Neuronal stem cell (in vitro differentiated cells): ENCODE measurements at places on chromosomes 2 and 18.

DNA sequence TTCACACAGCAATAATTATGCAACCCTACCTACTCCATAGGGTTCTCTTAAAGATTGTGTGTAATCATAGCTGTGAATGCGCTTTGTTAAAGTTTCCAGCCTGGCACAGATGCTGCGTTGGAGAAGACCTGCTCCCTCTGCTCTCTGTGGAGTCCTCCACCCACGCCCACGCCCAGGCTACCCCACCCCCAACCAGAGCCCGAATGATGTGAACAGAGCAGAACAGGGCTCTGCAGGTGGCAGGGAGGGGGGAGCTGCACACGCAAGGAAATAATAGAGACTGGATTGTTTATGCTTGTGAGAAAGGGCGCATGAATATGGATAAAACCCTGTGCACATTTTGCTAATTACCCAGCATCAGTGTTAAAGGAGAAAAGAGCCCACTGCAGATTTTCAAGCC is 447.5 kb downstream of the BCL11A start:
- DNase-seq = no peak

- DNase-seq = no peak
These were observed 38.7 kb downstream of the INPP4A start for GRCh38 chr2:98483257-98483861.

GRCh38 chr2:1698188-1698945 is 45.9 kb downstream of the PXDN start:
- DNase-seq = no peak

GRCh38 chr2:189613650-189614420 is 33.2 kb upstream of the SLC40A1 start:
- DNase-seq = no peak

DNA sequence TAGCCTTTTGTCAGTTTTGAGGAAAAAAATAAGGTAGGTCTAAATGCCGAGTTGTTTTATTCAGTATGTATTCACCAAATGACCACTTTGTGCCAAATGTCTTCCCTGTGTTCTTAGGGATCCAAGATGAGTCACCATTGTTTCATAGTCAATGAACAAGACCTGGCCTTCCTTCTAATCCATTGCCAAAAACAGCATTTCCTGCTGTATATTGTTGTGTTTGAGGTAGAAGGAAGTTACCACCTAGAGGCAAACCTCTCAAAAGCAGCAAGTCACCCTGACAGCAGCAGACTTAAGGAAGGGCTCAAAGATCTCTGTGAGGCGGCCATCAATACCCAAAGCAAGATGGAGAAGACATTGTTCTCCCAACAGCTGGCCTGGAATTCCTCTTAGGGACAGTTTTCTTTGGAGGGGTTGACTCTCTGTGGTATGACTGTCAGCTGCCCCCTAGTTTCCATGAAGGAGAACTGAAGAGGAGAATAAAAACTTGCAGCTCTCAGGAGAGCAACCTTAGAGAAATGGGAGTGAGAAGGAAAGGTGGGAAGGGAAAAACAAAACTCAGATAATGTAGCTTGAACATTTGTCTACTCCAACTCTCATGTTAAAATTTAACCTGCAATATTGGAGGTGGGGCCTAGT is 328.3 kb downstream of the LRATD1 start:
- no peak for DNase-seq

GRCh38 chr2:38602136-38602731 is 494 bp downstream of the HNRNPLL start:
- peak; percentile 48 for DNase-seq

- no peak for DNase-seq
These were observed 6.1 kb upstream of the LBH start for GRCh38 chr2:30225131-30225762.

GRCh38 chr2:156465573-156465972 is 29.4 kb downstream of the GPD2 start:
- no peak for DNase-seq

DNA sequence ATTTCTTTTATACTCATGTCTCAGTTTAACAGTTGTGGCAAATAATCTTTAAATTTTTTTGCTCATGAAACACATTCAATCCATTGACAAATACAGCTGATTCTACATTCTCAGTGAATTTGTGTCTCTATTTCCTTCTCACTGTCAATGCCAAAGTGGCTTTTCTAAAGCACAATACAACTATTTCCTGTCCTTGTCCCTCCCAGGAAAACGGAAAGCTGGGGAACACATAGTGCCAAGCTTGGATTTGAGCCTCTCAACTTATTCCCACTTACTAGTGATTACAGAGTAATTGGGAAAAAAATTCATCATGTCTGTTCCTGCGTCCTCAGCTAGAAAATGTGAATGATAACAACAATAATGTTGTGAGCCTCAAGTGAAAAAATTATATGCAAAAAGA is 899.7 kb upstream of the CDH2 start:
- DNase-seq = no peak

DNA sequence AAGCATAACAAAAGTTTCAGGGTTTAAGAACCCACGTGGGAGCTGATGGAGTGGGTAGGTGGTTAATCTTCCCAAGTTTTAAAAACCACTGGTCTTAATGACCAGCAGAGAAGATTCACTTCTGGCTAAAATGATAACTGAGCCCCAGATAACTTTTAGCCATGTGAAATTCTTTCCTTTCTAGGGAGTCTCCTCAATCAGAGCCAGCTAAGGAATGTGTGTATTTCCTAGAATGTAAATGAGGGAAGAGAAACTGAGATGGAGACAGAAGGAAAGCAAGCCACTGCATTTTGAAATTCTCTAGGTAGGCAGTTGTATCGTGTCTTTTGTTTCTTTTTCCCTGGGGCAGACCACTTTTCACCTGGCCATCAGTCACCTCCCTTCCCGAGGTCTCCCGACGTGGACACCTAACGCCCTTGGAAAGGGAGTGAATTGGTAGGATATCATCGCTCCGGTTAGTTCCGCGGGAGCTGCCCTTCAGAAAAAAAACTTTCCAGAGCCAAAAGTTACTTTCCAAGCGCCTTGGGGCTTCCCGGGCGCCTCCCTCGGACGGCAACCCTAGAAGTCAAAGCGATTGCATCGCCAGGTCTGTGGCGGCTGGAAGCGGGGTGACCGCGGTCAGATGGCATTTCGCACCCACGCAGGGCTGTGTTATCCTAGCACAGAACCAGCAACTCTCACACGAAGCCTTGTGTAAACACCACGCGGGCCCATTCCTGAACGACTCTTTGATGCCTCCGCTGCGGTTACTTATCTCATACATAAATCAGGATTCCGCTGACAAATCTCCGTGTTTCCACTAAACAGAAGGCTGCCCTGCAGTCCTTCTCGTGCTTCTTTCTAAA is 1.3 kb downstream of the COLEC12 start:
- DNase-seq = no peak
